Colonic mucosa (tissue), 4 donors: ENCODE measurements at places on chromosomes 11 and 22. TPM values are rescaled to one million over a fixed set of nuclear protein-coding genes. Genes with fewer than 3 reads are reported as not detected.

- DNase-seq = no peak
These were observed 36.4 kb upstream of the LINC01488 start for GRCh38 chr11:69445131-69445470.

The EXPH5 gene
- total RNA-seq = 41.8 TPM

- DNase-seq = no peak
These were observed 69.5 kb downstream of the SLC1A2 start for GRCh38 chr11:35349897-35350296.

The INS gene
- not detected for total RNA-seq

- no peak for DNase-seq
These were observed 59.0 kb downstream of the ST14 start for GRCh38 chr11:130218501-130219070.

GRCh38 chr11:105719073-105719822 is 109.4 kb downstream of the GRIA4 start:
- no peak for DNase-seq

- no peak for DNase-seq
These were observed 3.1 kb downstream of the OR56A1 start for GRCh38 chr11:6027501-6027900.

The MADD gene
- total RNA-seq = 45.9 TPM
